ENCODE measurements at places on chromosomes 6 and 20.

DNA sequence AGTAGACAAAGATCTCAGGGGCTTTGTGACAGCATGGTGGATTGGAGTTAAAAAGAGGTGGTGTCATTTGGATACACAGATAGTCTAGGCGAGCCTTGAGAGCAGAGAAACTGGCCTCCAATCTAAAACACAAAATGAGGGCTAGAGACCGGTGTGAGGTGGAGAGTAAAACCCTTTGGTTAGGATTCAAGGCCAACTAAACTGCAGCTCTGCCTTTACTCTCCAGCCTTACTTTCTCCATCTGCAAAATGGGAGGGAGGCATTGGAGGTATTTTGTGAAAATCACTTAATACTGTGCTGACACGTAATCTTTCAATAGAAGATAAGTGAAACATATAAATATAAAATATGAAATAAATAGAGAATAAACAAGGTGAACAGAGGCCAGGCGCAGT, 89.1 kb upstream of the QKI start:
- DNase-seq = no peak

GRCh38 chr20:19583532-19584175, 174.4 kb upstream of the RIN2 start:
- peak; percentile 51 for DNase-seq

DNA sequence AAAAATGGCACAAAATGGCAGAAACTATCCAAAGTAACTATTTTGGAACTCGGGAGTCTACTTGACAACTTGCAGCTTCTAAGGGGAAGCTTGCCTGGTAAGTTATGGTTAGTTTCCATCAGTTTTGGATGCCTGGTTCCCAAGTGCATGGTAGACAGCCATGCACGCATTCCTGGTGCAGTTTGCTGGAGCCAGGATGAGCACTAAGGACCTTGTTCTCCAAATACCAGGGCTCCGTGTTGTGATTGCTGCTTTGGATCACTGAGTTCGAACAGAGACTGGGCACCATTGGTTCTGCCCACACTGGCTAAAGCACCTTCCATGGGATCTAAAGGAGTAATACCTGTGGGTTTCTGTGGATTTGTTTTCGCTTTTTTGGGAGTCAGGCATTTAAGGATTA, 103.7 kb downstream of the FAM120B start:
- DNase-seq = no peak

DNA sequence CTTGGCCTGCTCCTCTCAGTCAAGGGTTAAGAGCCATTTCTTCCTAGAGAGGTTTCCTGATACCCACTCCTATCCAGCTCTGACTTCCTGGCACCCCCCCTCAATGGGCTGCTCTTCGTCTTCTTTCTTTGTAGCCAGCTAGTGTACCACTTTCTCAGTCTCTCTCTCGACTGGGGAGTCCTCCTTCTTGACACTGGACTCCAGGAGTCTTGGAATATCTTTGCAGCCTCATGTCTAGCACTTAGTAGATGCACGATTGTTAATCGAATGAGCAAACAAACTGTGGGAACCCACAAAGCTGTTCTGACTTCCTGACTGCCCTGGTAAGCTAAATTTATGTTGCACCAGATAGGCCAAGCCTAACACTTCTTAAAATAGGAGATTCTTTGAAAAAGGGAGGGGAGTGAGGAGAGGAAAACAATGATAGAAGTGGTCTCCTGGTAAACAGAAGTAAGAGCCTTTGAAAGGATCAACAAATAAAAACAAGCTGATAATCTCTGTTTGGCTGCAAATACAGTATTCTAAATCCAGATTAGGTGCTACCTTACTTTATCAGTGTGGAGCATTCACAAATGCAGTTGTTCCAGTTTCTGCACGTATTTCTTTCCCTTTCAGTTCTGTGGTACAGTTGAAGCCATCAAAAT, 160.1 kb upstream of the CITED2 start:
- no peak for DNase-seq

- DNase-seq = no peak
Observed at GRCh38 chr20:905396-905961, 10.7 kb downstream of the ANGPT4 start.

Measured in head of caudate nucleus (tissue), 42 donors.